ENCODE measurements at places on chromosomes 1 and 21.

DNA sequence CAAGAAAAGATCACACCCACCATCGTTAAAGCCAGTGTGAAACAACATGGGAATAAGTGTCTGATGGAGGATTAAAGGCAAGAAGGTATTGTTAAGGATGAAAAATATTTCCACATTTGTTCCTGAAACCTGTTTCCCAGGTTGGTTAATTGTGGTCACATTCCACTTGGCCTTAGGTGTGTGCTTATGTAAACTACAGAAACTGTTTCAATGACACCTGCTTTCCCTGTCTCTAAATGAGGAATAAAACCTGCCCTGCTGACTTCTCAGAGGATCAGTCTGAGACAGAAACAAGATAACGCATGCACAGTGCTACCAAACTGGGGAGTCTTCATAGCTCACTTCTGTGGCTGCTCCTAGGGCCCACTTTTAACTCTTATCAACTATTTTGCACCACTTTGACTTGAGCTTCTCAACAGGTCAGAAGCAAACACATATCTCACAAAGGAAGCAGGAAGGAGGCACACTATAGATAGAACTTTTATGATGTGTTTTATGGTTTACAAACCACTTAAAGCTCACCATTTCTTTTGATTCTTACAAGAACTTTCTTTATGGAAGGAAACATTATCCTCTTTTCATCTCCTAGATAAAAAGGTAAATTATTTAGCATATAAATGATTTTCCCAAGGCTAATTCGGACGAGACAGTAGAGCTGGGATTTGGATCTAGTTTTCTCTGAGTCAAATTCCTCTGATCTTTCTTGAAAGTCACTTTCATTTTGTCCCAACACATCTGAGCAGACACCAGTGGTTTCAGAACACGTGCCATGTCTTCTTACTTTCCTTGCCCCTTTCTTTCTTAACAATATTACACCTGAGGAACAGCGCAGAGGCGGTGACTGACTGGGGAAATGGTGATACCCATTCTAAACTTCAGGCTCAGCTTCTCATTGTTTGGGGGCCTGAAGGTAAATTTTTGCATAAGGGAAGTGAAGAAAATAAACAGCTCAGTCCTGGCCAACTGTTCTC lies 33.4 kb downstream of the CYP2J2 start:
- H3K27me3 ChIP-seq, result no peaks in the 10 kb centered on the region
- no peak overlapping the region for H3K4me3 ChIP-seq
- H3K4me1 ChIP-seq, result peaks cover 16% of the 10 kb centered on the region
- H3K36me3 ChIP-seq, result peaks cover 10% of the 10 kb centered on the region

GRCh38 chr1:22428672-22429071 lies 23.0 kb upstream of the ZBTB40 start:
- DNase-seq, result peak; percentile 22
- no peaks in the 10 kb centered on the region for H3K4me1 ChIP-seq
- no peaks in the 10 kb centered on the region for H3K27me3 ChIP-seq
- no peak overlapping the region for H3K27ac ChIP-seq
- peak overlapping the region; percentile 72 for H3K4me3 ChIP-seq

- no peaks in the 10 kb centered on the region for H3K27me3 ChIP-seq
- H3K4me3 ChIP-seq, result no peak overlapping the region
- H3K36me3 ChIP-seq, result no peaks in the 10 kb centered on the region
- no peak for DNase-seq
- H3K27ac ChIP-seq, result no peak overlapping the region
Observed at GRCh38 chr1:24289937-24290595, 29.1 kb upstream of the GRHL3 start.

- H3K27me3 ChIP-seq, result no peaks in the 10 kb centered on the region
- H3K4me1 ChIP-seq, result no peaks in the 10 kb centered on the region
- no peaks in the 10 kb centered on the region for H3K36me3 ChIP-seq
Observed at GRCh38 chr1:212453156-212453857, 20.6 kb downstream of the NENF start.

DNA sequence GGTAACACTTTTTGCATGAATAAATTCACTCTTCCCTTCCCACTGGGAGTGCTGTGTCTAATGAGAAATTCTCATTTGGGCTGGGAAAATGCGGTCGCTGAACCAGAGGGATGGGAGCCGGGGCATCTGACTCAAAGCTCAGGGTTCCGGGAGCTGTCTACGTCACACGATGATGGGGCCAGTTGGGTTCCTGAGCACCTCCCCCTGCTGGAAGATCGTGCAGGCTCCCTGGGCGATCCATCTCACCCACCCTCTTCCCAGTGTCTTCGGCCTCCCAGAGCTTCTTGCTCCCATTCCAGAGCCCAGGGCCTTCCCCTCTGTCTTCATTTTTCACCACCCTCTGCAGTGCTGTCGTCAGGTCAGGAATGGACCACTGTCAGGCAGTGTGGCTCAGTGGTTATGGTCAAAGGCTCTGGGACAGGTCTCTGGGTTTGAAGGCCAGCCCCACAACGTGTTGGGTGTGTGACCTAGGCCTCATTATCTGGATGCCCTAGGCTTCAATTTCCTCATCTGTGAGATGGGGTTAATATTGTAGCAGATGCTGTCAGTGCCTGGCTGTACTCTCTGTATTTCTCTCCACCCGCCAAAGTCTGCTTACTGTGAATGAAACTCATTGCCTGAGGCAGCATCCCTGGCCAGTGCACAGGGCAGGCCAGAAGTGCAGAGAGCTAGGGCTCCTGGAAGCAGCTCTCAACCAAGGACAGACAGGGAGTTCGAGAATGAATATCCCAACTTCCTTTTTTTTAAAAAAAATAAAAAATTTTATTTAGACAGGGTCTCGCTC lies 31.8 kb downstream of the IGSF21 start:
- no peaks in the 10 kb centered on the region for H3K4me1 ChIP-seq
- H3K27me3 ChIP-seq, result peaks cover 2% of the 10 kb centered on the region
- no peak overlapping the region for H3K27ac ChIP-seq
- no peak overlapping the region for H3K4me3 ChIP-seq
- DNase-seq, result no peak

GRCh38 chr1:36307601-36308330 lies 1.6 kb downstream of the SH3D21 start:
- H3K4me3 ChIP-seq, result peak overlapping the region; percentile 96
- H3K27me3 ChIP-seq, result no peaks in the 10 kb centered on the region
- peaks cover 10% of the 10 kb centered on the region for H3K36me3 ChIP-seq
- DNase-seq, result no peak

DNA sequence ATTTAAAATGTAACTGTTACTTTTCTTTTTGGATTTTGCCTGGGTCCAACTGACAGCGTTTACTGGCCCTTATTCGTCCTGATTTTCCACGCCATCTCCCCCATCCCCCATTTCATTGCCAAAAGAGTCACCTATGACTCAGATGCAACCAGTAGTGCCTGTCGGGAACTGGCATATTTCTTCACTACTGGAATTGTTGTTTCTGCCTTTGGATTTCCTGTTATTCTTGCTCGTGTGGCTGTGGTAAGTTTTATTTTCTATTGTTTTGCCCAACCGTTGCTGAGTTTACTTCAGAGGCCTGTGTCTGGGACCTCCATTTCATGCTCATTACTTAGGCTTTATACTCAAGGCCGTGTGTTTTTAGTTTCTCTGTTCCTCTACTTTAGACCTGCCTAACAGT lies 9.3 kb downstream of the LEPR start:
- no peak overlapping the region for H3K4me3 ChIP-seq
- H3K27ac ChIP-seq, result no peak overlapping the region
- no peaks in the 10 kb centered on the region for H3K4me1 ChIP-seq
- no peaks in the 10 kb centered on the region for H3K27me3 ChIP-seq
- no peak for DNase-seq
- H3K36me3 ChIP-seq, result peaks cover 23% of the 10 kb centered on the region

DNA sequence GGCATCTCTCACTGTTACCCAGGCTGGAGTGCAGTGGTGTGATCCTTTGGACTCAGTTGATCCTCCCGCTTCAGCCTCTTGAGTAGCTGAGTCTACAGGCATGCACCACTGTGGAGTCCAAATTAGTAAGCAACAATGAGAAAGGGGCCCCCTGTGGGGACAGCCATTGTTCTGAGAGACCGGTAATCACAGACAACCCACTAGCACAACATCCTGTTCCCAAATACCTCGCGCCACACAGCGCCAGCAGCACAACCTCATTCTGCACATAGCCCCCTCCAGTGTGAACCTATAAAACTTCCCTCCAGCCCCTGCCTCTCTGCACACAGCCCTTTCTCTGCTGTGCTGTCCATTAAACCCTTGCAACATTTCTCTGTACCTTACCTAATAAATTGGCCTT lies 226.4 kb downstream of the DYRK1A start:
- no peaks in the 10 kb centered on the region for H3K4me1 ChIP-seq
- no peak overlapping the region for H3K27ac ChIP-seq
- peak; percentile 7 for DNase-seq
- H3K4me3 ChIP-seq, result no peak overlapping the region
- H3K27me3 ChIP-seq, result no peaks in the 10 kb centered on the region
- no peaks in the 10 kb centered on the region for H3K36me3 ChIP-seq

GRCh38 chr1:67564193-67564592 lies 120.8 kb upstream of the GADD45A start:
- H3K4me1 ChIP-seq, result no peaks in the 10 kb centered on the region
- no peak overlapping the region for H3K27ac ChIP-seq
- no peaks in the 10 kb centered on the region for H3K27me3 ChIP-seq

GRCh38 chr1:172293429-172293828 lies 127.1 kb upstream of the C1orf105 start:
- H3K27me3 ChIP-seq, result no peaks in the 10 kb centered on the region
- H3K27ac ChIP-seq, result no peak overlapping the region
- H3K4me1 ChIP-seq, result no peaks in the 10 kb centered on the region

DNA sequence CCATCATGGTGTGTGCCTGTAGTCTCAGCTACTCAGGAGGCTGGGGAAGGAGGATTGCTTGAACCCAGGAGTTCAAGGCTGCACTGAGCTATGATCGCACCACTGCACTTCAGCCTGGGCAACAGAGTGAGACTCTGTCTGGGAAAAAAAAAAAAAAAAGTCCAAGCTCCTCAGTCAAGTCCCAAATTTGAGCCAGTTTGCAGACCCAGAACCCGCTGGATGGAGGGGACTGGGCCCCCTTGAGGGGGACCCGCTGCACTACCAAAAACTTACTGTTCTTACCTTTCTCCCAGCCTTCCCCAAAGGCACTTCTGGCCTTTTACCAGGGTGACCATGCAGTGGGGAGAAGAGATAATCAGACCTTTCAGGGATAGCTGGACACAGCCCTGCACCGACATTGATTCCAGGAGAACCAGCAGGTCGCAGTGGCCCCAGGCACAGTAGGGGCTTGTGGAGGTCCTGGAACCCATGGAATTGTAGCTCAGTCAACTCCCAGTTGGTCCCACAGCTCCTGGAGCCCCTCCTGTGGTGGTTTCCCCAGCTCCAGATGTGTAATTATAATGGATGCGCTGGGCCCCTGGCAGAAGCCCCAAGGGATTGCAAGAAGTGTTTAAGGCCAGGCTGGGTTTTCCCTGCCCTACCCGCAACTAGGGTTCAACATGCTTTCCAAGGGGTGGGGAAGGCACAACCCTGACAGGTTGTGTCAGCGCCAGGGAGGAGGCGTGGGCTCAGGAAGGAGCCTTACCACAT lies 4.1 kb upstream of the WNT9A start:
- peaks cover 28% of the 10 kb centered on the region for H3K27me3 ChIP-seq
- no peak overlapping the region for H3K27ac ChIP-seq
- H3K4me3 ChIP-seq, result no peak overlapping the region

- H3K27me3 ChIP-seq, result peaks cover 47% of the 10 kb centered on the region
- peak overlapping the region; percentile 65 for H3K4me3 ChIP-seq
- no peak for DNase-seq
- H3K36me3 ChIP-seq, result no peaks in the 10 kb centered on the region
Observed at GRCh38 chr1:31412205-31412604, 808 bp upstream of the SERINC2 start.

GRCh38 chr1:56123421-56123820 lies 455.9 kb downstream of the PLPP3 start:
- H3K4me3 ChIP-seq, result no peak overlapping the region
- peaks cover 6% of the 10 kb centered on the region for H3K27me3 ChIP-seq
- no peak for DNase-seq
- no peak overlapping the region for H3K27ac ChIP-seq
- no peaks in the 10 kb centered on the region for H3K4me1 ChIP-seq
- no peaks in the 10 kb centered on the region for H3K36me3 ChIP-seq

DNA sequence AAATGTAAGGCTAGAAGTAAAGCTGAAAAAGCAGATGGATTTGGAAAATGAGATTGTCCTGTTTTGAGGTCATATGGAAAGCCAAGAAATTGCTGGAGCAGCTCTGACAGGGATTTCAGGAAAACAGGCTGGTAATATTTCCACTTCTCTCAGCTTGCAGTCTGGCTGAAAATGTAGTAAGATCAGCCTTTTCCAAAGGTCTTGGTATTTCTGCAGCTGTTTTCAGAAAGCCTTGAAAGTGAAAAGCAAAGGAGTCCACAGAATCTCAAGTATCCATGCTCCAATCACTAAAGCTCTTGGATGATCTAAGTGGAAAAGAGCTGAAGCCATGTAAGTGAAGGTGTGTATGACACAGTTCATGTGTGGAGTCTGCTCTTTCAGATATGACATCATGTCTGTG lies 41.6 kb upstream of the APOBEC4 start:
- H3K4me3 ChIP-seq, result no peak overlapping the region
- H3K4me1 ChIP-seq, result peaks cover 24% of the 10 kb centered on the region
- no peak overlapping the region for H3K27ac ChIP-seq
- no peak for DNase-seq

DNA sequence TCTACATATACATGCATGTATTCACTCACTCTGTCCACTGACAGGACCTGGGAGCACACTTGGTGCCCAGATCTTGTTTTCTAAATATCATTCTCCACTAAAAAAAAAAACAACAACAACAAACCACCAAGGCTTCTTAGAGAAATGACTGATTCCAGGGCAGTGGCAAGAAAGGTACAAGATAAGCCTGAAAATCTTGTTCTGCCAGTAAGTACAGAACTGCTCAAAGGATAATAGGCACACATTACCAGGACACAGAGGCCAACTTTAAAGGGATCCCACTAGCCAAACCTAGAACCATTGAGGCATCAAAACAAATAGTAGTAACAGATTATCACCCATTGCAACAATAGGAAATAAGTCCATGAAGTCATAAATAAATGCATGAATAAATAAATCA lies 10.7 kb downstream of the HSD11B1 start:
- peaks cover 64% of the 10 kb centered on the region for H3K4me1 ChIP-seq
- no peaks in the 10 kb centered on the region for H3K27me3 ChIP-seq
- no peak for DNase-seq
- H3K36me3 ChIP-seq, result peaks cover 14% of the 10 kb centered on the region
- H3K27ac ChIP-seq, result peak overlapping the region; percentile 87

GRCh38 chr1:198912046-198912445 lies 273.2 kb downstream of the PTPRC start:
- no peak overlapping the region for H3K27ac ChIP-seq
- H3K4me3 ChIP-seq, result no peak overlapping the region
- H3K27me3 ChIP-seq, result no peaks in the 10 kb centered on the region
- peaks cover 2% of the 10 kb centered on the region for H3K36me3 ChIP-seq
- H3K4me1 ChIP-seq, result peaks cover 29% of the 10 kb centered on the region

DNA sequence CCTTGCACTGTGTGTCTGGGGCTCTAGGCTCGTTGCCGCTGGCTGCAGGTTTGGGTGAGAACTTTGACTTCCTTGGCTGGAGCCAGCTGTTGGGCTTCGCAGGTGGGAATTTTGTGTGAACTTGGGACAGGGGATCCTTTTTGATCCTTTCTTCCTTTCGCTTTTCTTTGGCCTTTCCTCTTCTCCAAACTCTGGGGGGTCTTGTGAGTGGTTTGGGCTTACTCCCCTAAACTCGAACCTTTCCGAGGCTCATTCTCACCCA lies 643 bp downstream of the COQ8A start:
- H3K27ac ChIP-seq, result peak overlapping the region; percentile 27
- DNase-seq, result no peak
- no peaks in the 10 kb centered on the region for H3K27me3 ChIP-seq

GRCh38 chr1:155975375-155976061 lies 2.8 kb downstream of the ARHGEF2 start:
- peaks cover 38% of the 10 kb centered on the region for H3K36me3 ChIP-seq
- H3K4me1 ChIP-seq, result peaks cover 64% of the 10 kb centered on the region
- H3K27me3 ChIP-seq, result no peaks in the 10 kb centered on the region

All from activated naive CD4-positive, alpha-beta T cell treated with anti-CD3 and anti-CD28 coated beads for 36 hours (primary cell).